ENCODE measurements at places on chromosomes 16 and 17. TPM values are rescaled to one million over a fixed set of nuclear protein-coding genes. Genes with fewer than 3 reads are reported as not detected.

DNA sequence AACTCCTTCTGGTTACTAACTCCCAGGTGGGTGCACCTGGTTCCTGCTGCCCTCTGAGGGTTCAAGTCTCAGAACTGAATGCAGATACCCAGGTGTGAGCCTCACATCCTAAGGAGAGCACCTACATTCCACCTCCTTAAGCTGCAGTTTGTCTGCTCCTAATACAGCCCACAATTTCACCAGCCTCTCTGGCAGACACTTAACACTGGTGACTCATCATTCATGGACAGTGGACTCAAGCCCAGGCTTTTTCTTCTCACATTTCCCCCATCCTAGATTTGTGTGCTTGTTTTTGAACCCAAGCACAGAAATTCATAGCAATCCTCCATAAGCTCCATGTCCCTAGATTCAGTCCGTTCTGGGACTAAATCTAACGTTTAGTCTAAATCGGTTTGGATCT lies 7.0 kb upstream of the MAF start:
- no peak for DNase-seq

DNA sequence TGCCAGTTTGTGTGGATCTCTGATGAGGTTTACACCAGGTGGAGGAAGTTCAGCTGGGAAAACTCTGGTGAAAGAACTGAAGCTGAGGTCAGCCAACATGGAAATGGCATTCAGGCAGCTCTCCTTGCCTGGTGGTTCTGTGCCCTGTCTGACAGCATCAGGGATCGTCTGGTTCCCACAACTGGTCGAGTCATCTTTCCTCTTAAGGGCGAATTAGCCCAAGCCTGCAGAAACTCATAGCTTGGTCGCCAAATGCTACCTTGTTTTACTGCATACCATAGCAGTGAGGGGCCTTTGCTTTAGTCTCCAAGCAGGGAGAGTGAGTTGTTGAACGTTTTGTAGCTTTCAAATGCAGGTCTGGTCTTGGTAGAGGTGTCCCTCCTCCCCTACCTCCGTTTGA lies 7.2 kb downstream of the PLCG2 start:
- DNase-seq: no peak

DNA sequence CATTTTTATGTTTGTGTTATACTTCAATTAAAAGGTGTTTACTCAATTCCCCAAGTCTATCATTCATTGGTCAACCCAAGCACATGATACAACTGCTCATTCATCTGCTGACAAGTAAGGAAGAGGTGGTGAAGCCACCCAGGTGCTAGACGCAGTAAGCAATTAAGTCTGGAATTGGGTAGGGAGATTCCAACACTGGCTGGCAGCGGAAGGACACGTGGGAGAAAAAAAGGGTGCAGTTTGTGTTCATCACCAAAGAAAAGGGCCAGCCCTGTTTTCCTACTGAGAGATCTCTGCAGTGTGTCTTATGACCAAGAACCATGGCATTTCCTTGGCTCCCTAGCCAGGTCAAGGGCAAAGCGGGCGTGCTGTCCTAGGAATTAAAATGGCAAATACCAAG lies 11.8 kb upstream of the ZNF23 start:
- no peak for DNase-seq

DNA sequence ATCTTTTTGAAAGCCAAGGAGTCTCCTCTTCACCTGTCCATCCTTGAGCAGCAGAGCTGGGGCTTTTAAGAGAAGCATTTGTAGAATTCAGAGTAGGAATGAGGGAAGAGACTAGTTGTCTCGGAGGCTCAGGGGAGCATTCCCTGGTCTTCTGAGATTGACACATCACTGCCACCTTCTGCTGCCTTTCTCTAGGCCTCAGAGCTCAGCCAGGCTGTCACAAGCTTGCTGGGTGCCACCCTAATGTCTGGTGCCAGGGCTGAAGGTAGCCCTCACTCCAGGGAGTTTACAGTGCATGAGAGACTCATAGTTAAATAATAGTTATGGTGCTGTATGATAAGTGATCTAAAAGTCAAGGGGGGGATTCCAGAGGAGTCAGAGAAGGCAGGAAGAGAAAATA lies 39.7 kb downstream of the B9D1 start:
- no peak for DNase-seq

- no peak for DNase-seq
These were observed 54.6 kb downstream of the USP10 start for GRCh38 chr16:84754353-84754856.

- DNase-seq: no peak
These were observed 74.5 kb upstream of the PMFBP1 start for GRCh38 chr16:72246423-72246822.

- no peak for DNase-seq
These were observed 1286.8 kb upstream of the CDH8 start for GRCh38 chr16:63323055-63323454.

DNA sequence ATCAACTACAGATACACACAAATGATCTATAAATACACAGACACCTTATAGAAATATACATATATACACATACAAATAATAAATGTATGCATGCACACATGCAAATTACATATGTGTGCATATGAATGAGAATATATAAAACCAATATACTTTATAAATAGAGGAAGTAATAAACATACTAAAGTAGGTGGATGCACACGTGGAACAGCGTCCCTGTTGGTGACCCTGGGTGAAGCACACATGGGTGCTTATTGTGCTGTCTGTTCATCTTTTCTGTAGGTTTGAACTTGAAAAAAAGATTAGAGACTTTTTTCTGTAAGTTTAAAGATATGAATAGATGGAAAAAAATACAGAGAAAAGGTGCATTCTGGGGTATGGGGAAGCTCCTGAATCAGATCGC lies 111.3 kb downstream of the SDR42E1 start:
- DNase-seq: no peak

DNA sequence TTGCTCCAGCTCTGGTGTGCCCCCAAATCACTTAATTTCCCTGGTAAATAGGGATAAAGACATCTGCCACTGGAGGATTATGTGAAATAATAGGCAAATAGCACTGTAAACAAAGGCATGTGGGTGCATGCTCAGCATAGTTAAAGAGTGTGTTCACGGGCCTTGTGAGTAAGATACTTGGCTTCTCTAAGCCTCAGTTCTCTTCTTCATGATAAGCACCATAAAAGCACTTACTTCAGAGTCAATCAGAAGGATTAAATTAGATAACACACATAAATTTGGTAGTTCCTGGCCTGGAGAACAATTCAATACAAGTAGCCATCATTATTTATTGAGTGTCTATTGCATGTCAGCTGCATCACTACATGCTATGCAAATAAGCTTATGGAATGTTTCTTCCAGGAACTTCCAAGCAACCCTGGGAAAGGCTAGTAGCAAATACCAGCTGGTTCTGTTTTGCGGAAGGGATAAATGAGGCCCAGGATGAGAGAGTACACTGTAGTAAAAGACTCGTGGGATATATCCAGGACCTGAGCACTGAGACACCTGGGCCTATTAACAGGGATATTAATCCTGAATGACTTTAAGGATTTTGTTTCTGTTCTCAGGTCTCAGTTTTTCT lies 14.5 kb downstream of the CCL11 start:
- no peak for DNase-seq

DNA sequence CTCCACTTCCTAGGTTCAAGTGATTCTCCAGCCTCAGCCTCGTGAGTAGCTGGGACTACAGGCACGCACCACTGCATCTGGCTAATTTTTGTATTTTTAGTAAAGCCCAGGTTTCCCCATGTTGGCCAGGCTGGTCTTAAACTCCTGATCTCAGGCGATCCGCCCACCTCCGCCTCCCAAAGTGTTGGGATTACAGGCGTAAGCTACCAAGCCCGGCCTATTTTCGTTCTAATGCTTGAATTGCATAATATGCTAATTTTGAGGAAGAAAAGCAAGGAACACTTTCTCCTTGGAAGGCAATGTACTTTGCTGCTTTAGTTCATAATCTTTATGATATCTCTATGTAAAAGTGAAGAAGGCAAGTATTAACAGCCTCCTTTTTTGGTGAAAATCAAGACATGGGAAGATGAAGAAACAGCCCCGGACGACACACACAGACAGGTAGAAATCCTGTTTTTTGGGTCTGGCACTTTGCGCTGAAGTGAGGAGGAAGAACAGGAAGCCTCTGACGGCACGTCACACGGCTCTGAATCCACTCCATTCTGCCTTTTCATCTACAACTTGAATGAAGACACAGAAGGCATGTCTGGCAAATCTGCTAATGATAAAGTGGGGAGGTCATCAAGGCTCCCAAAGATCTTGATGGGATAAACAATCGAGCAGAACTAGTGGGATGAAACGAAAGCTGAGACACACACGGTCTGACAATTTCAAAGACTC lies 24.9 kb downstream of the VPS53 start:
- no peak for DNase-seq

DNA sequence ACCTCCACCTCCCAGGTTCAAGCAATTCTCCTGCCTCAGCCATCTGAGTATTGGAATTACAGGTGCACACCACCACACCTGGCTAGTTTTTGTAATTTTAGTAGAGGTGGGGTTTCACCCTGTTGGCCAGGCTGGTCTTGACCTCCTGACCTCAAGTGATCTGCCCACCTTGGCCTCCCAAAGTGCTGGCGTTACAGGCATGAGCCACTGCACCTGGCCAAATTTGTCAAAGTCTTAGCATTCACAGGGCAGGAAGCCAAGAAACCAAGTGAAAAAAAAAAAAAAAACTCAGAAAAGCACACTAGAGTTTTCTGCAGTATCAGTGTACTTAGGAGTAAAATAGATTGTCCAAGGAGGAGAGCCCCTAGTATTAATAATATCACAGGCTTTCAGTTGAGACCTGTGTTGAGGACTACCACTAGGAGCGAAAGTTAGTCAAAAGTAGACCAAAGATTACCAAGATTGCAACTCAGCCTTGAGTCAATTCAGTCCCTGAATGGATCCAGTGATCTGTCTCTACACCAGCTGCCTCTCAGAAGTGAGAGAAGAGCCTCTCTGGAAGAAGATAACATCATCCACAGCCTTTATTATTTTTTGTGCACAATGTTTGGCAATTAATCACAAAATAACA lies 159.7 kb downstream of the CEP112 start:
- no peak for DNase-seq

DNA sequence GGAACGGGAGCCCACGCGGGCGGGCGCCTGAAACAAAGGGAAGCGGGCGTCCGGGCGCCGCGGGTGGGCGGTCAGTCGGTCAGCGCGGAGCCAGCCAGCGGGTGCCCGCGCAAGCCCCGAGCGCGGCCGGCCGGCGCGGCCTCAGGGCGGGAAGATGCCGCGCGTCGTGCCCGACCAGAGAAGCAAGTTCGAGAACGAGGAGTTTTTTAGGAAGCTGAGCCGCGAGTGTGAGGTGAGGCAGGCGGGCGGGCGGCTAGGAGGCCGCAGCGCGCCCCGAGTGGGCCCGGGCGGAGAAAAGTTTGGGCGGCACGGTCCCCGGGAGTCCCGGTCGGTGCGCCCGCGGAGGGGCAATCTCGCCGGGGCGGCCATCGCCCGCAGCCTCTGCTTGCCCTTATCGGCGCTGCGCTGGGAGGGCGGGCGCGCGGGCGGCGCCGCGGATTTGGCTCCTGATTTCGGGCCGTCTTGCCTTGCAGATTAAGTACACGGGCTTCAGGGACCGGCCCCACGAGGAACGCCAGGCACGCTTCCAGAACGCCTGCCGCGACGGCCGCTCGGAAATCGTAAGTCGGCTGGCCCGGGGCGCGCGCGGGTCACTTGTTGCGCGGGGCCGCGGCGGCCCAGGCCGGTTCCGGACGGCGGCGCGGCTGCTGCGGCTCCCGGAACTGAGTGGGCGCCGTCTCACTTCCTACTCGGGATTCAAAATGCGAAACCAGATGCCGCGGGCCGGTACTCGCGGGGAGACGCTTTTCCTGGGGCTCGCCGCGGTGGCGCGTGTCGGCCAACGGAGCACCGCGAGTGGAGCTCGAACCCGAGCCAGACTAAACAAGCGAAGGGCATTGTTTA lies 526 bp downstream of the CBFB start:
- DNase-seq: peak; percentile 87

- no peak for DNase-seq
These were observed at the start of gene ASIC2 for GRCh38 chr17:33292981-33293867. Gene ASIC2 (minus strand): TSS chr17:33293295.

DNA sequence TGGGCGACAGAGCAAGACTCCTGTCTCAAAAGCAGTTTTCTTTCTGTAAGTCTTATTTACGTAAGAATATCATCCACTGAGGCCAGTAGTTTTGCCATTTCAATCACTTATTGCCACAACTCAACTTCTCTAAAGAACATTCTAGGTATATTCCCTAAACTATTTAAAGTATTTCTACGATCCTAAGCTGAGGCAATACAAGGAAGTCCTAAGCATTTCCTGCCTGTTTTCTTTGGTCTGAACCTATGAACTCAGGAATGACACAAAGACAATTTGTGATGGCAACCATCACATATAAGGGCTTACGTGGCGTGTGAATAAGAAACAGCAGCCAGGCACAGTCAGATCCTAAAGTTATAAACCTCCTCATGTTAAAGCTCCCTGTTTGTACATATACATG lies 14.2 kb downstream of the USP36 start:
- no peak for DNase-seq

DNA sequence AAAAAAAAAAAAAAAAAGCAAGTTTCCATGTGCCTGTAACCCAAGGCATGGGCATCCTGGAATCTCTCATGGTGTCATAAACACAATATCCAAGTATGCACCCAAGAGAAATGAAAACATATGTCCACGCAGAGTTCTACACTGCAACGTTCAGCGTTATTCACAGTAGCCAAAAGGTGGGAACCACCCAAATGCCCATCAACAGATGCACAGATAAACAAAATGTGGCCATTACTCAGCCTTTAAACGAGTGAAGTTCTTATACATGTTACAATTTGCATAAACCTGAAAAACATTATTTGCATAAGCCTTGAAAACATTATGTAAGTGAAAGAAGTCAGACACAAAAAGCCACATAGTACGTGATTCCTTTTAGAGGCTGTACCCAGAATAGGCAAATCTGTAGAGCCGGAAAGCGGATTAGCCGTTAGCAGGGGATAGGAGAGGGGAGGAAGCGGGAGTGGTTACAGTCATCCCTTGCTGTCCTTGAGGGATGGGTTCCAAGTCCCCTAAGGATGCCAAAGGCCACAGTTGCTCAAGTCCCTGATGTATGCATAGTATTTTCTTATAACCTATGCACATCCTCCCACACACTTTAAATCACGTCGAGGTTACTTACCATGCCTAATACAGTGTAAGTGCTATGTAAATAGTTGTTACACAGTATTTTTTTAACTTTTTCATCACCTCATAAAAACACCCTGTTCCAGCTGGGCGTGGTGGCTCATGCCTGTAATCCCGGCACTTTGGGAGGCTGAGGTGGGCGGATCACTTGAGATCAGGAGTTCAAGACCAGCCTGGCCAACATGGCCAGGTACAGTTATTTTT lies 47.3 kb upstream of the DNAH17 start:
- DNase-seq: no peak

- no peak for DNase-seq
These were observed 117.7 kb downstream of the WSCD1 start for GRCh38 chr17:6187836-6188235.

PTX4 gene
- total RNA-seq: not detected

MT1G gene
- not detected for total RNA-seq

ITGA2B gene
- total RNA-seq: 0.78 TPM

HIC1 gene
- total RNA-seq: 22.7 TPM

KRTAP9-4 gene
- total RNA-seq: not detected

KCNJ18 gene
- total RNA-seq: not detected

TRAP1 gene
- total RNA-seq: 134 TPM

KRTAP17-1 gene
- total RNA-seq: not detected

HSD17B1 gene
- total RNA-seq: 1.4 TPM

CLEC19A gene
- not detected for total RNA-seq

ZNF287 gene
- 8.0 TPM for total RNA-seq

ABCA6 gene
- total RNA-seq: 25.7 TPM
